Bladder microvascular endothelial cell (primary cell): ENCODE measurements at places on chromosomes 6 and 20. TPM values are rescaled to one million over a fixed set of nuclear protein-coding genes. Genes with fewer than 3 reads are reported as not detected.

Gene NKAIN2
- total RNA-seq, result not detected in 2 replicates

Gene PAK1IP1
- 9.7 and 18.8 TPM in 2 replicates for total RNA-seq

Gene GNAS-AS1
- 0.13 TPM in 1 of 2 replicates, not detected in the other for total RNA-seq

Gene ATP9A
- 13.9 and 52.6 TPM in 2 replicates for total RNA-seq

Gene CAGE1
- total RNA-seq, result under 0.01 and 0.06 TPM in 2 replicates

Gene TRIM31
- total RNA-seq, result not detected in 2 replicates

Gene BMP2
- 13.8 and 17.2 TPM in 2 replicates for total RNA-seq

Gene CFB
- total RNA-seq, result 0.97 and 2.5 TPM in 2 replicates

Gene SUPT3H
- total RNA-seq, result 5.5 and 6.4 TPM in 2 replicates

Gene LCA5
- 3.3 and 3.6 TPM in 2 replicates for total RNA-seq

Gene ADGRF5
- total RNA-seq, result 209 and 276 TPM in 2 replicates

Gene THEMIS
- not detected in 2 replicates for total RNA-seq

Gene KIAA1755
- total RNA-seq, result 0.16 and 0.44 TPM in 2 replicates

Gene SEL1L2
- not detected in 2 replicates for total RNA-seq

Gene PM20D2
- total RNA-seq, result 4.4 and 6.4 TPM in 2 replicates

Gene BPIFB1
- not detected in 2 replicates for total RNA-seq

Gene TULP1
- total RNA-seq, result not detected in 2 replicates

Gene NRM
- 2.4 and 3.1 TPM in 2 replicates for total RNA-seq

Gene SH3BGRL2
- 17.8 and 33.0 TPM in 2 replicates for total RNA-seq

Gene GLP1R
- total RNA-seq, result not detected in 2 replicates

Gene ABCF1
- total RNA-seq, result 29.3 and 71.2 TPM in 2 replicates

Gene CDH4
- 0.16 and 3.1 TPM in 2 replicates for total RNA-seq

Gene SLC22A2
- total RNA-seq, result not detected in 2 replicates

Gene PRR18
- not detected in 2 replicates for total RNA-seq

Gene DEF6
- 0.32 and 1.4 TPM in 2 replicates for total RNA-seq

Gene LRRC73
- total RNA-seq, result under 0.01 and 0.06 TPM in 2 replicates

Gene WTAP
- 77.5 and 97.7 TPM in 2 replicates for total RNA-seq

Gene TINAG
- total RNA-seq, result not detected in 2 replicates

Gene C20orf202
- 0.06 TPM in 1 of 2 replicates, not detected in the other for total RNA-seq

Gene HEBP2
- 12.5 and 33.2 TPM in 2 replicates for total RNA-seq

Gene CNBD2
- total RNA-seq, result 3.4 TPM in 2 replicates

Gene MACROD2
- total RNA-seq, result 0.65 and 1.3 TPM in 2 replicates
